ENCODE measurements at places on chromosomes 7 and 10.

GRCh38 chr10:66925896-66926715, at the start of gene LRRTM3:
Gene LRRTM3, plus strand, starts transcription at chr10:66926036.
- DNase-seq, result peak; percentile 2

DNA sequence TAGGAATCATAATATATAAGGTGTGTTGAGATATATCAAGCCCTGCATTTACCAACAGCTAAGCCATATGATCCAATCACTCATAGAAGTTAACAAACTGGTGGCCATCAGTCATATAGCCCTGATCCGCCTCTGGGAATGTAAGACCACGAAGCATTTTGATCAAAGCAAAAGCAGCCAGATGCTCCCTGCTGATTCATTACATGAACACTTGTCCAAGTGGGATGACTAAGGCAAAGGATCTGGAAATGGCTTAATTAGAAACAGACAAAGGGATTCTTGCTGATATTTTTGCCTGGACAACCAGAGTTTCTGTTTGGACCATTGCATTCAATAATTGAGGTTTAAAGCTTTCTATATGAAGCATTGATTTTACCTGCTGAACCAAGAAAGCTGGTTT, 535.5 kb downstream of the GPAM start:
- no peak for DNase-seq

DNA sequence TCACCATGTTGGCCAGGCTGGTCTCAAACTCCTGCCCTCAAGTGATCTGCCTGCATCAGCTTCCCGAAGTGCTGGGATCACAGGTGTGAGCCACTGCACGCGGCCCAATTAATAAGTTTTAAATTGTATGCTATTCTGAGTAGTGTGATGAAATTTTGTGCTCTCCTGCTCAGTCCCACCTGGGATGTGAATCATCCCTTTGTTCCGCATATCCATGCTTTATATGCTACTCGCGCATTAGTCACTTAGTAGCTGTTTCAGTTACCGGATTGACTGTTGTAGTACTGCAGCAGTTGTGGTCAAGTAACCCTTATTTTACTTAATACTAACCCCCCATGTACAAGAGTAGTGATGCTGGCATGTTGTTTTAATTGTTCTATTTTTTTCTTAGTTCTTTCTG, 47.3 kb upstream of the OIT3 start:
- peak; percentile 51 for DNase-seq

DNA sequence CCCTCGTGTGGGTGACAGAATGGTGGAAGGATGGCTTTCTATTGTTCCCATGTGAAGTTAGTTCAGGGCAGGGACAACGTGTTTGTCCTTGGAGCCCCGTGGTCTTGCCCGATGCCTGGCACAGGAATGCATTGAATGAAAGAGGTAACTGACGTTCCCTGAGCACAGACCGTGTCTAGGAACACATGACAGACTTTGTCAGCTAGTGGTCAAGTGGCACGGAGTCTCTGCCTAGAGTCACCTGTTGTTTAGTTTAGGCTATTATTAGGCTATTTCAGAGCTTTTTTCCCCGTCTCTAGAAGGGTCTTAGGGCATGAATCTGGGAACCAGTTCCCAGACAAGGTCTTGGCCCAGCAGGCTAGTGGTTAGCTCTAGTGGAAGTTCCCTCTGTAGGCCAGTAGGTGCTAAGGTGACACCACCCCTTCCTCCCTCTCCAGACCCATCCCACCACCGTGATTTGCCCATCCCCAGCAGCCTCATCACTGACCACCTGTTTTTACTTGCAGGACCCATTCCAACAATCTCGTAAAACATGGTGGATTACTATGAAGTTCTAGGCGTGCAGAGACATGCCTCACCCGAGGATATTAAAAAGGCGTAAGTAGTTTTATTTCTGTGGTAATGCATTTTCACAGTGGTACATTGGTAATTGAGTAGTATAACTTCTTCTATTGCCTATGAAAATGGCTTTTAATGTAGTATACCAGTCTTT, 21.4 kb downstream of the DNAJB6 start:
- DNase-seq, result no peak

- DNase-seq, result no peak
These were observed 2.9 kb upstream of the WDFY4 start for GRCh38 chr10:48681740-48682139.

GRCh38 chr7:154748089-154748786, 254.7 kb downstream of the PAXIP1 start:
- DNase-seq, result no peak

DNA sequence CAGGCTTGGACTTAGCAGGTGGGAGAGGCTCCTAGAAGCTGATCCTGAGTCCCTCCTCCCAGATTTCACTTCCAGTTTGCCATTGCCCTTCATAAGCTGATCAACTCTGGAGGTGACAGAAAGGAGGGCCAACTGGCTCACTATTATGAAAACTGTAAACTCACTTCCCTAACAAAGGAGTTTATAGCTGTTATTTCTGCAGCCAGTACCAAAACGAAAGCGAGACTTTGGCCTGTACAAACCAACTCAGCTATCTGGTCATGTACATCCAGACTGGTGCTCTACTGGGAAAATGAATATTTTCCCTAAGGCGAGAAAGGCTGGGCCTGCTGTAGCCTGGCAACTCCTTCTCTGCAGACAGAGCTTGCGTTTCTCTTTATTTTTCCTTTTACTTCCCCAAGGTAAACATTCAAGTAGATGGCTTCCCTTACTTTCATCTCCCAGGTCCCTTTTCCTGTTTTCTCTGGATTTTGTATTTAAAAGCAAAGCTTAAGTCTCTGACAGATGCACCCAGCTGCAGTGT, 54.7 kb downstream of the GALNT17 start:
- DNase-seq, result no peak

GRCh38 chr10:74034301-74034700, 36.4 kb downstream of the VCL start:
- DNase-seq, result no peak

GRCh38 chr7:150733482-150734095, 3.6 kb upstream of the GIMAP5 start:
- no peak for DNase-seq

- no peak for DNase-seq
These were observed 325.1 kb downstream of the HPSE2 start for GRCh38 chr10:98910546-98910945.

DNA sequence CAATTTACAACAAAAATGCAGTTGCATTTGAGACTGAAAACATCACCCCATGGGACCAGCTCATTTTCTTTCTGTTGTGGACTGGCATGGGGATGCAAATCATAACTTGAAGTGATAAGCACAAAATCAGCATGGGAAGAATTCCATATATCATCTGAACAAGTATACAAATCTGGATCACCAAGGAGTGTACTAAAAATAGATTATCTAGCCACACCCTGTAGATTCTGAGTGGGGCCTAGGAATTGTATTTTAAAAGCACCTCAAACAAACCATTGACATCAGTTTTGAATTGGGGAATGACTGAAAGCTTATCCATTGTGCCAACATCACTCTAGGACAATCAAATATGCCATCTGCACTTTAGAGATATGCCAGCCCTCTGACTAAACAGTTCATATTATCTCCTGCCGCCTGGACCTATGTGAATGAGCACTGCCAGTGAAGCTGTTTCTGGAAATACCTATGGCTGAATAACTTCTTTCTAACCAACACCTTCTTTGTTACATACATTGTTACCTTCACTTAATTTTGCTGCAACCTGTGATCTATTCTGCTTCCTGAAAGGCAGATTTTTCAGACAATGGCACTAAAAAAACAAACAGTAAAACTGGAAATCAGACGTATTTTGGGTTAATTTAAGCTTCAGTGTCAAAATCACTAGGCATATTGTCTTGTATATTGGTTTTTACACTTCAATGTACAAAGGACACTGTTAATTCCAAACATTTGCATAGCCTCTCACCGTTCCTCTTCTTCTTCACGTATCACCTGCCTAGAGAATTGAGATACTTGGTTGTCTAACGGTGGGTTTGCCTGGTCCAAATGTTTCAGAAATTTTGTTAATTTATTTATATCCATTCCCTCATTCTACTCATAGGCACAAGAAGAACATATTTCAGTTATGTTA, 42.4 kb upstream of the HGF start:
- DNase-seq, result no peak

DNA sequence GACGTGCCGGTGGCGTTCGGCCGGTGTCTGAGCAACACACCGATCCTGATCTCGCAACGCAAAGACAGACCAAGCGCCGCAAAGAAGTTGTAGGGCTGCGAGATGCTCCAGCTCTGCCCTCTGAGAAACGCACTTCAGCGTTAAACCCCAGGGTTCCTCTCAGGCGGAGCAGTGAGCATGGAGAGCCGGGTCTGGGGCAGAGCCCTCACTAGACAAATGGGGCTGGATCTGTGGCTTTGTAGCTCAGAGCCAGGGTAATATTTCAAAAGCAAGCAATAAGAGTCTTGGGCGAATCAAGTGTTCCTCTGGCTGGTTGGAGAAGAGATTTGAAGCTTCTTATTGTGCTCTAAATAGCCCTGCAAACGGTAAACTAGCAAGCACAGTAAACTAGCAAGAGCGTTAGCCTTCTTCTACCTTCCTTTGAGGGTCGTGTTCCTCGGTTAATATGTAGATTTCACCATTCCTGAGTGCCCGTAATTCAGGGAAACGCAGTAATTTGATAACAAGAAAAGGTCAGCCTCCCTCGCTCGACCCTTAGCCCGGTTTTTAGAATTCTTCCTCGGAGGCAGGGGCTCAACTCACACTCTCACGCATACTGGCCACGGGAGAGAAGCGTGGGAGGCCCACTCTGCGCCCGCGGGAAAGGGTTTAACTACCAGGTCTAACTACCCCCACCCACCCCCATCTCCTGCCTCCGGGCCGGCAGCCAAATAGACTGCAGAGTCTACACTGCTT, 6.7 kb downstream of the SKAP2 start:
- peak; percentile 74 for DNase-seq

- no peak for DNase-seq
These were observed 39.1 kb upstream of the TMEM236 start for GRCh38 chr10:17712717-17713471.

- DNase-seq, result no peak
These were observed 93.8 kb downstream of the CPXM2 start for GRCh38 chr10:123797813-123798212.

GRCh38 chr10:5076615-5077014, 17.6 kb upstream of the AKR1C3 start:
- DNase-seq, result no peak

- DNase-seq, result peak; percentile 91
These were observed at the start of gene DNMBP for GRCh38 chr10:100009793-100010676. Gene DNMBP, minus strand, starts transcription at chr10:100009947. Its CDS starts 37,823 bp downstream, at chr10:99972124.

DNA sequence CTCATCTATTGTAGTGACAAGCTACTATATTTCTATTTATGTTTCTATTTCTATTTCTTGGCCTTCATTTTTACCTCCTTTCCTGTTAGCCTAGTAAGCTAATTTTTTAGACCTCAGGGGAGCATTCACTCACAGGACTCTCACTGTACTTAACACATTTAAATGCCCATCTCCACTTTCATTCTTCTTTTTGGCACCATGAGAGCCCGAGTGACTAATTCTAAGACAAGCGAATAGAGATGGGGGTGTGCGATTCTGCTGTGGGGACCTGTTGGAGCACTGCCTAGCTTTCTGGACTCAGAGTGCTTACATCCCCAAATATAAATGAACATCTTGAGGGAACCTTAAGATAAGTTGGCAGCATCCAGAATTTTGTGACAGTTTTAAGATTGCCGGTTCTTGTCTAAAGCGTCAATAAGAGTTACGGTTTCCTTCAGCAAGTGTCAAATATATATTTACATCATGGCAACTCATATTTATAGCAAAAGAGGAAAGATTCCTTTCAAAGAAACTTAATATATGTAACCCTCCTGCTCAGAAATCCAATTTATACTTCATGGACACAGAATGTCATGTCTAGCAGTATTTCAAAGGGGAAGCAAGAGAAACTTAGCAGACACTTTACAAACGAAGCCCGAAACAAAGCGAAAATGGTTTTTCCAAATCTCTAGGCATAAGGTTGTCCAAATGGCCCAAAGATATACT, 54.1 kb upstream of the AFAP1L2 start:
- no peak for DNase-seq

DNA sequence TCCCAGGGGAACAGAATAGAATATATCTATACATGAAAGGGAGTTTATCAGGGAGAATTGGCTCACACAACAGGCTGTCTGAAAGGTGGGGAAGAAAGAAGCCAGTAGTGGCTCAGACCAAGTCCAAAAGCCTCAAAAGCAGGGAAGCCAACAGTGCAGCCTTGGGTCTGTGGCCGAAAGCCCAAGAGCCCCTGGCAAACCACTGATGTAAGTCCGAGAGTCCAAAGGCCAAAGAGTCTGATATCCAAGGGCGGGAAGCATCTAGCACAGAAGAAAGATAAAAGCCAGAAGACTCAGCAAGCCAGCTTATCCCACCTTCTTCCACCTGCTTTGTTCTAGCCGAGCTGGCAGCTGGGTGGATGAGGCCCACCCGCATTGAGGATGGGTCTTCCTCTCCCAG, 172.5 kb downstream of the CCDC71L start:
- DNase-seq, result no peak

DNA sequence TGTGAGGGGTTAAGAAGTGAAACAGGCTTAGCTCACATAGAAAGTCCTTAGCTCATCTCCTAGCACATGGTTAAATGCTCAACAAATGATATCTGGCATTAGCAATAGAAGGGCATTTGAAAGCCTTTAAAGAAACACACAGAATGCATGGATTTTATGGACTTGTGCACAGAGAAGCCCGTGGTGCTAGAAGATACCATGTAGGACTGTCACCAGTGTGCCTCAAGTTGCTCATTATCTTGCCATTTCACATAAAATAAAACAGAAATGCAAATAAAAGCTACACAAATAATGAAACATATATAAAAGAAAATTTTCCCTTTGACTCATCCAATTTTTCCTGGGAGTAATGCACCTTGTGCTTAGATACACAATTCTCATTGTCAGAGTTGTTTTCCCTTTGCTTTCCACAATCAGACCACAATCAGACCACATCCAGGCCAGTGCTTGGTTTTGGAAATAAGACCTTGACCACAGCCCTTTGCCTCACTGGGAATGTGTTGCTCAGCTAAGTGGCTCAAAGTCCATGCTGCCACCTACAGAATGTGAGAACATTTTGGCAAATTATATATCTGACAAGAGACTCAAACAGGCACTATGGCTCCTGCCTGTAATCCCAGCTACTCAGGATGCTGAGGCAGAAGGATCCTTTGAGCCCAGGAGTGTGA, 9.5 kb upstream of the WDR11 start:
- DNase-seq, result peak; percentile 29

DNA sequence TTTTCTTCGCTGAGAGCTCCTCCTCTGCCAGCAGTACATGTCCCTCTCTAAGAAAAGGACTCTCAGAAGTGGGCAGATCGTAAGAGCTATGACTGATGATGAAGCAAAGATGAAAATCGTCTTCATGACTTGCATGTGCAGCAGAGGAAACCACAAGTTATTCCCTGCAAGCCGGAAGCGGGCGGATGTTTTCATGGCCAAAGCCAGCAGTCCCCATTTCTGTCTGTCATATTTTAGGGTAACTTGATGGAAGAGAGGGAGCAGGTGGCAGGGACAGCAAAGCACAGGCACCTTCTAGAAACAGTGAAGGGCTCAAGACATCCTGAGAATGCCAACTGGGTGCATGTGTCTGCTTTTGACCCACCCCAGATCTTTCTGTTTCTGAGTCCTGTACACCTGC, 19.9 kb downstream of the KLF6 start:
- peak; percentile 63 for DNase-seq

Data from Daoy (cell line).